Fibroblast of lung (primary cell): ENCODE measurements at places on chromosomes 5 and 9.

DNA sequence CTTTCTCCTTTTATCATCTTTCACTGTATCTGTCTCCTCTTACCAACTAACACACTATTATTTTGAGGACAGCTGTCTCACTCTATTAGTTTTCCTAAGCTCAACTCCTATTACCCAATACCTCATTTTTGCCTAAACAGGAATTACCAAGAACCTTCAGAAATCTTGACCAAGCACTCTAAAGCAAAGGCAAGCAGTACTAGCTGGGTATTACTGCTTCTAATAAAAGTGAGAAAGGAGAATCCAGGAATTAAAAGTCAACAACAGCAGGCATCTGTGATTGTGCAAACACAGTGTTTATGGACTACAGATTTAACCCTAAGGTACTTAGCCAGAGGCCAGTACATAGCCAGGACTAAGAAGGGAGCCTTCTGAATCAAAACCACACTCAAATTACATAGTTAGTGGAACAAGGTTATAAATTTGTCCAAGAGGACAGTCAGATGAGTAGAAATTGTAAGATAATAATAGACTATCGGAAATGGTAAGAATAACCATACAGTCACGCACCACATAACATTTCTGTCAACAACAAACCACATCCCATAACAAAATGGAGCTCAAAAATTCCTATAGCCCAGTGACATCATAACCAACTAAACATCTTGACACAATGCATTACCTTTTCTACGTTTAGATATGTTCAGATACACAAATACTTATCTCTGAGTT, 8.3 kb downstream of the RFX3 start:
- DNase-seq = no peak

DNA sequence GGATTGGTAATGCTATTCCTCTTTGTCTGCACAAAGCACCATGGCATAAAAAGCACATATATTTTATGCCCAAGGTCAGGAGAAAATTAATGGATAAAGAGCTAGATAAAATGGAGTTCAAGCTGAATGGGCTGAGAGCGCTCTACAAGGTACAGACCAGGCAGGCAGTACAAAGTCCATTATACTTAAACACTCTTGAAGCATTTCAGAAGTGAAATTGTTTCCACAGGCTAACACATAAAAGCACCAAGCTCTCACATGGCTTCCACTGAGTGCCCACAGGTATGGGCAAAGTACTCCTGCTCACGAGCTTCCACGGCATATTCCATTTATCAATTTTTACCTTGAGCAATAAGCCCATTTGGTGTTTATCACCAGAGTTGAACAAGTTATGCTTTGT, 771.2 kb upstream of the DMAC1 start:
- no peak for DNase-seq

DNA sequence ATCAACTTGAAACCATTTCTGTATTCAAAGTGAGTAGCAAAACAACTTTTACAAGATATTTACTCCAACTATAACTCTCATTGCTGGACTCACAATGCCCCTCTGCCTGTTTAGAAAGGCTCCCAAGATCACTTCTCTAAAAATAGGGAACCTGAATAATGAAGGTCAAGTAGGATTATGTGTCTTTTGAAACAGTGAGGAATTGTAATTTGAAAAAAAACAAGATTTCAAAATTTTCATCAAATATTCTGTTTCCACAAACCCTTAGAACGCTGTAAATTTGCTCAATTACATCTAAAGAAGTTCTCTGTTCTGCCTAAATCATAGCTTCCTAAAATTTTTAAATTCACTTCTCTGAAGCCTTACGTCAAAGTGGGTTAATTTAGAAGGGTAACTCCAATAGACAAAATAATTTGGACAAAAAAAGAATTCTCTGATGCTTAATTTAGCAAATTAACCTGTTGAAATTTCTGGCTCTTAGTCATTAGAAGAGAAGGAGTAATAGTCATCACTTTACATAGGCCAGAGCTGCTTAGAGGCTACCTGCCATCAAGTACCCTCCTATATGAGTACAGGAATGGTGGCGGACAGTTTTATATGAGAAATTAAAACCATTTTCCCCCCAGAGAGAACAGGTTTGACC, 4.0 kb downstream of the ELL2 start:
- no peak for DNase-seq

GRCh38 chr5:57186194-57186593, 12.3 kb downstream of the GPBP1 start:
- no peak for DNase-seq

GRCh38 chr5:141877356-141878185, 639 bp downstream of the PCDH1 start:
- no peak for DNase-seq

GRCh38 chr5:17329571-17329970, 112.1 kb downstream of the BASP1 start:
- DNase-seq = no peak

DNA sequence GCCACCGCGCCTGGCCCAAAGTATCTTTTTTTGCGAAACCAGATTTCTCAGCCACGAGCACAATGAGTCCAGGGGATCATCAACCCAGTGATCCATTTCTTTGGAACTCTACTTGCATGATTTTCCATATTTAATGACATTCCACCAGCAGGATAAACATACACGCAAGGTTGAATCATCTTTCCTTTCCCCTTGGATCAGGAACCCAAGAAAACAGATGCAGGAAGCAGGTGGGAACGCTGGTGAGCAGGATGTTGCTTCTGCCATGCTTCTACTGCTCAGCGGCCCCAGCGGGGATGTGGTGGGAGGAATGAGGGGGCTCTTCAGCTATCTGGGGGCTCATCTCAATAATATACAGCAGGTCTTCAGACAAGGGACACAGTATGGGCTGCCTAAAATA, 118.2 kb downstream of the SEC61B start:
- DNase-seq = peak; percentile 53

DNA sequence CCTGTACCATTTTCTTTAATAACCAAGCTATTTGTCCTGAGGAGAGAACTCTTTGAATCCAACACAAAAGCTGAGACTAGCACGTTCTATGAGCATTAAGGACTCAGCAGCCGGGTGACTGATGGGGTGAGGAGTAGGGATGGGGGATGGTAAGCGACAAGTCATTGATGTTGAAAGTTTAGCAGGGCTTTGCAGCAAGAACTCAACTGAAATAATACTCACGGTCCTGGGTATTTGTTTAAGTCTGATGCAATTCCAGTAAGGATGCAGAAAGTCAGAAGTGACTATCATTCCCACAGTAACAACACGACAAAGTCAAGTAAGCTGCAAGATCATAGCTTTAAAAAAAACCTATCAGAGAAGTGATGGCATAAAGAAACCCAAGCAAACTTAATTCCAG, 131.1 kb downstream of the ACTL7B start:
- DNase-seq = no peak

- DNase-seq = peak; percentile 98
Measured at GRCh38 chr9:115006660-115007059, 76.3 kb upstream of the TNFSF8 start.

- no peak for DNase-seq
Measured at GRCh38 chr5:115551415-115551814, 6.8 kb upstream of the FEM1C start.

- DNase-seq = no peak
Measured at GRCh38 chr5:133356984-133357421, 255.3 kb downstream of the FSTL4 start.

DNA sequence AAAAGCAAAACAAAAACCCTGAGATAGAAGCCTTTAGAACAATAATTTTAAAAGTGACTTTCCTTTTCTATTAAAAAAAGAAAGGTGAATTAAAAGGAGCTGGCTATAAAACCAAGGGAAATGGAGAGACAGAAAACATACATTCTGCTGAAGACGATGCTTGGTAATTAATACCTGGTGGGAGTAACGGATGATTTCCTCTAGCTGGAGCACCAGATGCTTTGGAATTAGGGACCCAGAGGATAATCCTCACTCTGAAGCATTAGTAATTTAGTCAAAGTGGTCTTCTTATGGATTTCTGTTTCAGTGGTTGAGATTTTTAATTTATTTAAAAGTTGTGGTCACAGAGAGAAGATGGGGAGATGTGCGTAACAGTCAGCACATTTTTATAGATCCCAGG, 982.5 kb downstream of the TLE4 start:
- DNase-seq = no peak

DNA sequence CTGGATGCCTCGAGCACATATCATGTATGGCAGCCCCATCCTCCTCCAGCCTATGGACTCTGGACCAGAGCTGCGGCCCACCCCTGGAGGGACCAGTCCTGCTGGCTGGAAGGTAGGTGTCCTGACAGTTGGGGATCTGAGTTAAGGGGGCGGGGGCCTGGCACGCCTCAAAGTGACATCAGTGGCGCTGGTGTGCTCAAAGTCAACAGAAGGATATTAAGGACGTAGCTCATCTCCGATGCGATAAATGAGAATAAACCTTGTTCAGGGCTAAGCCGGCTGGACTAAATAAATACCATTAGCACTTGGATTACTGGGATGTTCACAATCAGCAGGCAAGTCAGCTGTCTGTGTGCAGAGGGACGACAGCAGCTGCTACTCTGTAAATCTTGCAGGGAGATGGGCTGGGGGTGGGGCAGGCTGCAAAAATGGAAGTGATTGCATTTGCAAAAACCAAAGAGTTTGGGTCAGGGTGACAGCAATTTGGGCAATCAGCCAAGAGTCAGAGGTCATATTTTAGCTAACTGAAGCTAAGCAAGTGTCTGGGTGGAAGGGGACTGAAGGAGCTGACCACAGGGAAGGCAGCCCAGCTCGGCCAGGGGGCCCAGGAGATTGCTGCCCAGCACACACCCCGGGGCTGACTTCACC, 80.0 kb upstream of the LRRTM2 start:
- peak; percentile 84 for DNase-seq

GRCh38 chr9:38036359-38037084, 32.5 kb downstream of the SHB start:
- DNase-seq = peak; percentile 81

DNA sequence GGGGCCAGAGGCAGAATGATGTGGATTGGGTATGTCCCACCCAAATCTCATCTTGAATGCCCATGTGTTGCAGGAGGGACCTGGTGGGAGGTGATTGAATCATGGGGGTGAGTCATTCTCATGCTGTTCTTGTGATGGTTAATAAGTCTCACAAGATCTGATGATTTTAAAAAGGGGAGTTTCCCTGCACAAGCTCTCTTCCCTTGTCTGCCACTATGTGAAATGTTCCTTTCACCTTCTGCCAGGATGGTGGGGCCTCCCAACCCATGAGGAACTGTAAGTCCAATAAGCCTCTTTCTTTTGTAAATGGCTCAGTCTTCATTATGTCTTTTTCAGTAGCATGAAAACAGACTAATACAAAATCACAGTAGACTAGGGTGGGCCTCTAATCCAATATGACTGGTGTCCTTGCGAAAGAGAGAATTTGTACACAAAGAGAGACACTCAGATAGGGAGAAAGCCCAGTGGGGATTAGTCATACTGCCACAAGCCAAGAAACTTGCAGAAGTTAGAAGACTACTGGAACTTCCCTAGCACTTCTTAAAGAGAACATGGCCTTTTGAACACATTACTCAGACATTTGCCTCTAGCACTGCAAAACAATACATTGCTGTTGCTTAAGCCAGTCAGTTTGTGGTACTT, 68.4 kb downstream of the ANXA1 start:
- peak; percentile 83 for DNase-seq

GRCh38 chr9:32918628-32919027, 82.8 kb downstream of the APTX start:
- DNase-seq = no peak

DNA sequence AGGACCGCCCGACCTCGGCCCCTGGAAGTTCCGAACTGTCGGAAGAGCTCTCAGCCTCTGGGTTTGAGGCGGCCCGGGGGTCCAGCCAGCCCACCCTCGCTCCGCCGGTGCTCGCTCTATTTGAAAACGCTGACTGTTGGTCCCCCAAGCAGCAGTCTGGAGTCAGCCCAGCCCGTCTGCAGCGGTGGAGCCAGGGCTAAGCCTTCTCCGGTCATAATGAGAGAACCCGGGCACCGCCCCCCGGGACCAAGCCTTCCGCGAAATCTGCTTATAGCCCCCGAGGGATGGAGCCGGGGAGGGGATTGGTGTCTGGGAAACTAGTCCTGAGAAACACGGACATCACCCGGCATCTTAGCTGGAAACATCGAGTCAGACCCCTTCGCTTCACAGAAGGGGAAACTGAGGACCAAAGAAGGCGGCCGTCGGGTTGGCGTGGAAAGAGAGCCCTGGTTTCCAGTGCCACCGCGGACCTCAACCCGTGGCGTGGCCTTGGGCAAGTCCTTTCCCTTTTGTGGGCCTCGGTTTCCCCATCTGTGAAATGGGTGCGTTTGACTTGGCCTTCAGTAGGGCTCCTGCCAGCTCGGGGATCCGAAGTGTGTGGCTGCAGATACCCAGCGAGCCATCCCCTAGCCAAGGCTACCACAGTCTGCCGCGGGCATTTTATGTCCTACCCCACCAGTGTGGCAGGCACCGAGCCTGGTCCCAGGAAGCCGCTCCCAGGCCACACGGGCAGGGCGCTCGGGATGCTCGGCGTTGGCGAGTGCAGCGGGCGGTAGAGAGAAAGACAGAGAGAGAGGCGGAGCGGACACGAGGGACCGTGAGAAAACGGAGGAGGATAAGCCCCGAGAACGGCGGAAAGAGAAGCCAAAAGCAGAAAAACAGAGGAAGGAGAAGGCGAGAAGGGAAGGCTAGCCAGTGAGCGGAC, 857 bp downstream of the ADAM19 start:
- peak; percentile 47 for DNase-seq

- DNase-seq = no peak
Measured at GRCh38 chr5:142586552-142586951, 99.3 kb downstream of the FGF1 start.

GRCh38 chr9:4068449-4068848, 231.4 kb downstream of the GLIS3 start:
- DNase-seq = no peak

DNA sequence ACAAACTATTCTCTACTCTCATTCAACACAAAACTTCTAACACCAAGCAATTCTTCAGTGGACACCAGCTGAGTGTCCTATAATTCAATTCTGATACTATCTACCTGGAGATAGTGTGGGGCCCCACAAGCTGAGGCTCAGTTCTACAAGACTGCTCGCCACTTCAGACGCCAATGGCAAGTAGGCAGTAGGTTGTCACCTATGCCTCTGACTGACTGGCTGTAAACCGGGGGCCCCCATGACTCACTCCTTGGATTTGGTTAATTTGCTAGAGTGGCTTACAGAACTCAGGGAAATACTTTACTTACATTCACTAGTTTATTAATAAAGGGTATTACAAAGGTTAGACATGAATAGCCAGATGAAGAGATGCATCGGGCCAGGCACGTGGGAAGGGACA, 21.5 kb downstream of the INIP start:
- DNase-seq = no peak

DNA sequence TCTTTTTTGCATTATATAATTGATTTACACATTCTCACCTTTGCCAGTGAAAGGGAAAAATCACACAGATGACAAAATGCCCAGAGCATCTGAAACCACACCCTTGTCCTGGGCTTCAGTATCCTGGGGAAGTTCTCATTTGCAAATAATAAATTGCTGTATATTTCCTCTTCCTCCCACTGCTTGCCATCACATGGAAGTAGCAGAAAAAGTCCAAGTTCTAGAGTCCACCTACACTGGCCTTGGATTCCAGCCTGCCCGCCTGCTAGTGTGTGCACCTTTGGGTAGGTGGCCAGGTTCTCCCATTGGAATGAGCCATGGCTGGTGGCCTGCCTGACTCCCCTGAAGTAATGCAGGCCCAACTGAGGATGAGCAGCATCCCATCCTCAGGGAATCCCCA, 149.4 kb downstream of the GADD45G start:
- DNase-seq = no peak

GRCh38 chr5:87400305-87400899, 12.3 kb downstream of the CCNH start:
- peak; percentile 68 for DNase-seq
